ENCODE measurements at places on chromosomes 3 and 15. TPM values are rescaled to one million over a fixed set of nuclear protein-coding genes. Genes with fewer than 3 reads are reported as not detected.

GRCh38 chr15:70383856-70384255, 286.1 kb upstream of the TLE3 start:
- H3K27ac ChIP-seq, result no peak overlapping the region
- H3K4me3 ChIP-seq, result no peak overlapping the region
- no peaks in the 10 kb centered on the region for H3K36me3 ChIP-seq
- no peak for DNase-seq
- no peaks in the 10 kb centered on the region for H3K4me1 ChIP-seq

Gene TRPM1
- total RNA-seq, result not detected

Gene SLC12A1
- total RNA-seq, result not detected

Gene RTP1
- total RNA-seq, result not detected

Gene TMEM45A
- 0.39 TPM for total RNA-seq

Gene IQCF5
- not detected for total RNA-seq

Gene SLC9C1
- total RNA-seq, result not detected

- no peak overlapping the region for H3K27ac ChIP-seq
- no peak for DNase-seq
- no peaks in the 10 kb centered on the region for H3K4me1 ChIP-seq
- H3K36me3 ChIP-seq, result no peaks in the 10 kb centered on the region
- no peaks in the 10 kb centered on the region for H3K27me3 ChIP-seq
Measured at GRCh38 chr3:184746131-184747120, 34.6 kb upstream of the MAGEF1 start.

DNA sequence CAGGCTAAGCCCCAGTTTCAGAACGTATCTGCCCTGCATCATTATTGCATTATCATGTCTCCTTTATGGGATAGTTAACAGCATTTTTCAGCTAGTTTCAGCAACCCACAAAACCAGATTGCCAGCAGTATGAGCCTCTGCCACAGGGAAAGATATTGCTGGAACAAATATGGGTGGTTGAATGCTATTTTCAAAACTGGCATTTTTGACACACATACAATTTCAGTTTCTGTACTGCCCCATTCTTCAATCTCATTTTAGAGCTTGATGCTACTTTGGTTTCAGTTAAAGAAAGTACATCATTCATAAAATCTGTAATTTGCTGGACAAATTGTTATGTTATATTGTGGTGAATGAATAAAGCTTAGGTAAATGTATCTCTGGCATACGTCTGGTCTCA, 1037.5 kb downstream of the NAALADL2 start:
- H3K4me3 ChIP-seq, result no peak overlapping the region
- no peaks in the 10 kb centered on the region for H3K4me1 ChIP-seq
- H3K36me3 ChIP-seq, result no peaks in the 10 kb centered on the region
- no peak for DNase-seq
- H3K27me3 ChIP-seq, result no peaks in the 10 kb centered on the region

DNA sequence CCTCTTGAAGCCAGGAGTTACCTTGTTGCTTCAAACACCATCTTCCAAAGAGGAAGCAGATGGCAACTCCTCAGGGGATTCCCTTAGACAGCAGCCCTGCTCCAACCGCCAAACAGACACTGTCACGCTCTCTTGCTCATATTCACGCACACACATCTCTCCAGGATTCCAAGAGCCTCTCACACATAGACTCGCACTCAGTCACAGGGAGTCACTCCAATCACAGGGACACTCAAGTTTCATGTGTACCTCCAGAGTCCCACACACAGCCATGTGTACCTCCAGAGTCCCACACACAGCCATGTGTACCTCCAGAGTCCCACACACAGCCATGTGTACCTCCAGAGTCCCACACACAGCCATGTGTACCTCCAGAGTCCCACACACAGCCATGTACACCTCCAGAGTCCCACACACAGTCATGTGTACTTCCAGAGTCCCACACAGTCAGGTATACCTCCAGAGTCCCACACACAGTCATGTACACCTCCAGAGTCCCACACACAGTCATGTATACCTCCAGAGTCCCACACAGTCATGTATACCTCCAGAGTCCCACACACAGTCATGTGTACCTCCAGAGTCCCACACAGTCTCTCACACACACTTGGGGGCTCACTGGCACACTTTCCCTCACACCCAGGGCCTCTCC, 6.1 kb downstream of the VWA5B2 start:
- H3K36me3 ChIP-seq, result no peaks in the 10 kb centered on the region
- no peak overlapping the region for H3K27ac ChIP-seq
- peaks cover 13% of the 10 kb centered on the region for H3K27me3 ChIP-seq
- DNase-seq, result no peak

Gene C2CD4B
- 0.74 TPM for total RNA-seq

- no peaks in the 10 kb centered on the region for H3K4me1 ChIP-seq
- no peaks in the 10 kb centered on the region for H3K27me3 ChIP-seq
- DNase-seq, result no peak
- no peak overlapping the region for H3K4me3 ChIP-seq
Measured at GRCh38 chr3:189457631-189458412, 173.4 kb upstream of the TP63 start.

DNA sequence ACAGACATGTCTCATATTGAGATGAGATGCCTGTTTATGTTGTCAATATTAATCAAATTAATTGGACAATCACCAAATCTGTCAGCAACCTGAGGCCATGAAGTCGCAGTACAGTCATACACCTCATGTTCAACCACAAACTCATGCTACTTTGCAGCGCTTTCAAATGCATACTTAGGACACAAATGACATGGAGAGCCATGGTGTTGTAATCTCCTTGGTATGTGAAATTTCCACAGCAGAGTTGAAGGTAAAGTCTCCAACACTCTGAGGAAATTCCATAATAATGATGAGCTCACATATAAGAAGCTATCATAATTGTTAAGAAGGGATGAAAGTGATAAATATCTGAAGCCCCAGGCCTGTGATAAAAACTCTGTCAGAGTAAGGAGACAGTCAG, 873.9 kb downstream of the MCTP2 start:
- DNase-seq, result no peak
- H3K27me3 ChIP-seq, result no peaks in the 10 kb centered on the region
- H3K27ac ChIP-seq, result no peak overlapping the region

All from CD4-positive, CD25-positive, alpha-beta regulatory T cell (primary cell).